ENCODE measurements at places on chromosomes 2 and 18.

GRCh38 chr2:8761529-8762164 is 75.8 kb downstream of the KIDINS220 start:
- no peak for DNase-seq

DNA sequence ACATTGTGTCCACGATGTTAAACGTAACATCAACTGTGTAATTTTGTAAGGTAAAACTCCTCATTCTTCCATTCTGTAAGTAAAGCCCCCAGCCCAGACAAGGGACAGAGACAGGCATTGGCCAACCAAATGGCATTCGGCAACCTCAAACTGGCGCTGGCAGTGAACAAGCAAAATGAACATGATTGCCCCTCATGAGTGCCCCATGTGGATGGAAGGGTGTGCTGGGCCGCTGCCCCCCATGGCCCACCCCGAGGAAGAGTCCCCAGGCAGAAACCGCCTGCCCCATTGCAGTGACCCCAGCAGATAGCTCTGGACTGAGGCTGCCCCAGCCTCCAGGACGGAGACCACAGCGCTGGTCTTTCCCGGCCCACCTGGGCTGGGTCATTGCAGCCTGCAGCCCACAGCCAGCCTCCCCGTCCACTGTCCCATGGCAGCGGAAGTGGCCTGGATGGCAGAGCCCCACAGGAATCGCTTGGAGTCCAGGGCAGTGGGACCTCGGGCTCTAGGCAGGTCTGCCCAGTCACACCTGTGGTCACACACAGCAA is 220.2 kb downstream of the HDAC4 start:
- DNase-seq, result no peak

- DNase-seq, result no peak
Measured at GRCh38 chr2:238894226-238894949, 46.5 kb downstream of the TWIST2 start.

GRCh38 chr2:165406173-165406572 is 63.3 kb upstream of the CSRNP3 start:
- no peak for DNase-seq

DNA sequence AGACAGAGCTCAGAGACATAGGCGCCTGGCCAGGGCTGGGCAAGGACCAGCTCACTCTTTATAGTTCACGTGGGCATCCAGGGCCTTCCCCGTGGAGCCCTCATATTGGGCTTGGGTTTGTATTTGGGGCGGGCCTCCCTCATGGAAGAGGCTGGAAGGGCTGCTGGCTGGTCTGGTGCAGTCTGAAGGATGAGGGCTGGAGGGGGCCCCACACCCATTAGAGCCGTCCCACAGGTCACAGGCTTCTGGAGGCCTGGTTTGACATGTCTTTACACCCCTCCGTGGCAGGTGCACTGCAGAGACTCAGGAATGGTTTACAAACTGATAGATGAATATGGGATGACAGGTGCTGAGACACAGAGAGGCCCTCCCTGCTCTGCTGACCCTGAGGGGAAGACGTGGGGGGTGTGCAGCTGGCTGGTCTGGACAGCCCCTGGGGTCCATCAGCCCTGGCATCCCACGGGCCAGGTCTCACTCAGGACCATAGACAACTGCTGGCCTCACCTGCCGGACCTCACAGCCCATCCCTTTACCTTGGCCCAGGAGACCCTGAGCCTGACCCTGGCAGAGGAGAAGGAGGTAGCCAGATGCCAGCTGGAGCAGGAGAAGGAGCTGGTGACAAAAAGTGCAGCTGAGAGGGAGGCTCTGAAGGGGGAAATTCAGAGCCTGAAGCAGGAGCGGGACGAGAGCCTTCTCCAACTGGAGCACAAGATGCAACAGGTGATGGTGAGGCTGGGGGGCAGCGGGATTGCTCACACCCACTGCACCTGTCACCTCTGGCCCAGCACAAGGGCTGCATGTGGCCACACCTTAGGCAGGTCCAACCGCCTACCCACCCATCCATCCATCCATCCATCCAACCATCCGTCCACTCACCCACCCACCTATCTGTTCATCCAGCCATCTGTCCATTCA is 43.9 kb downstream of the CROCC2 start:
- no peak for DNase-seq

DNA sequence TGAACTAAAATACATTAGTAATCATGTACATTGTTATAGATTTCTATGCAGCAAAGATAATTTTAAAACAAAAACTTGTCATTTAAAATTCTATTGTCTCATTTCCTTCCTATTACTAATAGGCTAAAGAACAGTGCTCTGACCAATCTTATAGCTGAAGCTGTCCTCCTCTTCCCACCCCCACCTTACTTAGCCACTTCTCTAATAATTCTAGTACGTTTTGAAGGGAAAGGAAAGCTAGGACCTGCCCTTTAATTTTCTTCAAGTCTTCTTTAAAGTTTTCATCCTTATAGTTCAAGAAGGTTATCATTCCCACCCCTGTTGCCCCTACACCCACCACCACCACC is 121.6 kb downstream of the RBMS1 start:
- DNase-seq, result no peak

DNA sequence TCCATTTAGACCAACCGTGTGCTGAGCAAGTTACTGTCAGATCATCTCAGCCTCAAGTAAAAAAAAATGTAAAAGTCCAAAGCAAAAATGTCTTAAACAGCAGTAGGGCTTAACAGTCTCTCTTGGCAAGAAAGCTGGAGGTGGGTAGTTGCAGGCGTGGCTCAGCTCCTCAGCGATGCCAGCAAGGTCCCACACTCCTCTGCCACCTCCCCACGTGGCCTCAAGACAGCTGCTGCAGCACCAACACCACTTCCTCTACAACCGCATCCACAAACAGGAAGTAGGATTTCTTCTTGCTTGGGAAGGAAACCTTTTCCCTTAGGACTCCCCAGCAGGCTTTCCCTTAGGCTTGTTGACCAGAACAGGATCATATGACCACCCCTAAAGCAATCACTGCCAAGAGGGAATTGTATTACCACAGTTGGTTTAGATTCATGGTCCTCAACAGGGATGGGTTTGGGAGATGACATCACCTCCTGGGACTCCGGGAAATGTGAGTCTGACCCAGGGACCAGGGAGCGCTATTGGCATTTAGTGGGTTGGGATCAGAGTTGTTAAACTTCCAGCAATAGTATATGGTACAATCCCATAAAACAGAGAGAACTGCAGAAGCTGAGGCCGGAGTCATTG is 97.1 kb downstream of the MAPK4 start:
- no peak for DNase-seq

GRCh38 chr2:45974056-45974455 is 322.6 kb downstream of the PRKCE start:
- no peak for DNase-seq

DNA sequence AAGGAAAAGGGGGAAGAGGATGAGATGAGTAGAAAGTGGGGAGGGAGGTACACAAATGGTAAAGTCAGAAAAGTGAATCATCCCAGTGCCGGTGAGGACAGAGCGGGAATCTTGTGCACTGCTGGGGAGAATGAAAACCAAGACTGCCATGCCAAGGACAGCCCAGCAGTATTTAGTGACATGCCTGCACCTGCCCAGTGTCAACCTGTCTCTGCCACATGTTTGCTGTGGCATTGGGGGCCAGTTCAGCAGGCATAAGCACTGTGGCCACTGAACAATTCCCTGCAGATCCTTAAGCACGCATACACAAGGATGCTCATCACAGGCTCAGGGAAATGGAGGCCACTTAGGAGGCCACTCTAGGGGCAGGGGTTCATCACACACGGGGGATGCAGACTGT is 5.2 kb upstream of the KCNK3 start:
- no peak for DNase-seq

DNA sequence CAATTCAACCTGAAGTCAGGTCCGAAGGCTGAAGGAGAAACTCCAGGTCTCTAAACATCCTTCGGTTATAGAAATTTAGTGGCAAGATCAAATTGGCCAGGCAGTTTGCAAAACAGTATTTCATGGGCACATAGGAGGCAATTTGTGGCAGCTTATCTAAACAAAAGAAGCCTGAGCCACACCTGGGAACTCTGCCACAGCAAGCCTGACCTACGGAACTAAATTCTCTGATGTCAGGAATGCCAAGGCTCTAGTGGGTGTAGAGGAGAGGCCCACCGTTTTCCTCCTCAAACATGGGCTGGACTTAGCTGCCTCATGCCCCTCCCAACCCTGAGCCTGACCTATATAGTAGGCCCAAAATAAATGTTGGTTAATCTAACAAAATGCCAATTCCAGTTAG is 16.0 kb downstream of the SATB2 start:
- no peak for DNase-seq

- DNase-seq, result no peak
Measured at GRCh38 chr18:37495354-37495753, 70.2 kb downstream of the CELF4 start.

DNA sequence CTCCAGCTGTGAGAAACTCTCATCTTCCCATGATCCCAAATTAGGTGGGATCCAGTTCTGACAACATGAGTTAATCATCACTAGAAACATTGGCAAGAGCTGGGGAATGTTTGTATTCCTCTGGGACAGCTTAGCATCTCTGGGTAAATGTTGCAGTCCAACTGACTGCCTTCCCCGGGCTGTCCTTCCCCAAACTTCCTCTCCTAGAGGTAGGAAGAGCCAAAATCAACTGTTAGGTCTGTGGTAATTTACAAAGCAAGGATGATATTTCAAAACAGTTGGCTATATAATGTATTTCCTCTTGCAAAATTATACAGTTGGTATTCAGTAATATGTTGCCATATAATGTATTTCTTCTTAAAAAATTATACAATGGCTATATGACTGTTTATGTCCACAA is 148.5 kb downstream of the MGAT5 start:
- peak; percentile 36 for DNase-seq

DNA sequence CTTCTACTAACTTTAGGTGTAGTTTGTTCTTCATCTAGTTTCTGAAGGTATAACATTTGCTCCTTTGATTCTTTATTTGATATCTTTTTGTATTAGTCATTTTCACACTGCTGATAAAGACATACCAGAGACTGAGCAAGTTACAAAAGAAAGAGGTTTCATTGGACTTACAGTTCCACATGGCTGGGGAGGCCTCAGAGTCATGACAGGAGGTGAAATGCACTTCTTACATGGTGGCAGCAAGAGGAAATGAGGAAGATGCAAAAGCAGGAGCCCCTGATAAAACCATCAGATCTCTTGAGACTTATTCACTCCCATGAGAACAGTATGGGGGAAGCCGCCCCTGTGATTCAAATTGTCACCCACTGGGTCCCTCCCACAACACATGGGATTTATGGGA is 544.4 kb upstream of the DSEL start:
- no peak for DNase-seq

DNA sequence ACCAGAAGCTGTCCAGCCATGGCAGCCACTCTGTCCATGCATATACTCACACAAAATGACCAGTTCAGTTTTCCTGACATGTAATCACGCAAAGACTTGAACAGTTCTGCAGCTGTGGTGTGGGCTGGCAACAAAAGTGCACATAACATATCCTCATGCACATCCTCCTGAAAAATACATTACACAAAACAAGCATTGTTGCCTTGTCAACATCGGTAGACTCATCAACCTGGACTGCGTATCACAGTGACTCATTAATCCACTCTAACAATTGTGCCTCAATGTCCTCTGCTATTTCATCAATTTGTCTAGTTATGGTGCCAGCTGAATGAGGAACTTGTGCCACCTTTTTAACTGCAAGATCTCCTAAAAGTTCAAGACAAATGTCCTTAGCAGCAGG is 19.5 kb downstream of the RBKS start:
- no peak for DNase-seq

DNA sequence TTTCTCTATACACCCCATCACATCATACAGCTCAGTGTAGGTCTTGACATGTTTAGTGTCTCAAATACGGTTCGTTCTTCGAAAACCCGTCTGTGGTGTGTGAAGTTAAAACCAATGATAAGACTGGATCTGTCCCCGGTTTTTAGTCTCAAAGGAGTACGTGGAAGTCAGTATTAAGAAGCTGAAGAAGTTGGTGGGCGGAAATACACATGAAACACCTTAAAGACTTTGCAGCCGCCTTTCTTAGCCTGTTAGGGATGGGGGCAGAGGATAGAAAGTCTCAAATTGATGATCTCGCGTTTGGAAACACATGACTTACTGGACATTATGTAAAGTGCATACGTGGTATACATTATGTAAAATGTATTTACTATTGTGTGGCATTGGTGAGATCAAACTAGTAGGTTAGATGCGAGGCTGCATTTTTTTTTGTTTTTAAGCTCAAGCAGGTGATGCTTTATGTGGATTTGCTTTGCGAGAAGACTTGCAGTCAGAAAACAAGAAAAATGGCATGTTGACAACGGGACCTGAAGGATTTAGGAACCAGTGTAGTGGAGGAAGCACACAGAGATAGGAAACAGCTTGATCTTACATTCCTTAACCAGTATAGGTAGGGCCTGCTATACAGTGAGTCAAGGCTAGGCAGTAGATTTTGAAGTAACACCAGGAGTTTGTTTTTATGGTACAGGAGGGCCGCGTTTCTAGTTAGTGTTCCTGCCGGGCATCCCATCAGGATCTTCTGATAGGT is 1.2 kb downstream of the CNOT11 start:
- no peak for DNase-seq

DNA sequence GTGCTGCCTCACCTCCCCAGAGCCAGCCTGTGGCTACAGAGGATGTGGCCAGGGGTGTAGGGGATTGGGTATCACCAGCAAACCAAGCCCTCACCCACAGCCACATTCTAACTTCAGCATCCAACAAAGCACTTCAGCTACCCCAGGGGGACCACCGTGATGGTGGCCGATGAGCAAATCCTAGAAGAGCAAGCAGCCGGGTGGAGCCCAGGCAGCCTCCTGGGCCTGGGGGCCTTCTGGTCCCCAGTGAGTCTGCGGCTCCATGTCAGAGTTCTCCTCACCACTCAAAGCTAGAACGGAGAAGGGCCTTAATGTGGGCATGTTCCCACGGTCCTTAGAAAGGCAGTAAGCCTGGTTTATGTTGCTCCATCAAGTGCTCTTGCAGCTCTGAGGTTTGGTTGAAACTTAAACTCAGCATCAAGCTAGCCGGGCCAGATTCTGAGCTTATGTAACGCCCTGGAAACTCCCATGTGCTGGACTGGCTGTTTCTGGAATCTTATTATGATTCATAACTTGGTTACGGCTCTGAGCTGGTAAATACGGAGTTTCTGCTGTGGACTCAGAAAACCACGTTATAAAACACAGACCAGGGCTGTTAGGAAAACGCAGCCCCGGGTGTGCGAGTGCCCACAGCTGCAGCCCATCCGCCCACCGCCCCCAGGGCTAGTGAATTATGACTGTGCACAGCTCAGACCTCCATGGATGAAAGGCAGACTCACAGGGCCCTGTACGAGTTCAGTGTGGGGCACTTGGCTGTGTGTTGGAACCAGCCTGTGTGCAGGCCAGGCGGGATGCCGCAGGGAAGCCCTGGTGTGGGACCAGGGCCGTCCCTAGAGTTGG is 99.8 kb downstream of the SEPTIN10 start:
- DNase-seq, result peak; percentile 29

DNA sequence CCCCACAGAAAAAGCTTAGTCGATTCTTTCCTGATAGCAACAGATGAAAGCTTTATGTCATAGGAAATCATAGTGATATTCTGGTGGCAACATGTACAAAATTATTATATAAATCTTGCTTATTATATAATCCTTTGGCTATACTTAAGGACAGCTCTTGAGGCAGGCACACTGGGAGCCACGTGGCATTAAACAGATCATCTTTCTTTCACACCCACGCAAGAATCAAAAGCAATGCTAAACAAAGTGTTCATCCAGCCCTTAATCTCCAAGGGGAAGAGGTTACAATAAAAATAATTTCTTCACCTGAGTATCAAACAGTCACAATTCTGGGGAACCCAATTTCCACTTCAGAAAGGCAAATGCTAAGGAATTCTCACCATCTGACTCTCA is 57.8 kb downstream of the CYB5A start:
- DNase-seq, result no peak
